ENCODE measurements at places on chromosomes 2 and 18.

DNA sequence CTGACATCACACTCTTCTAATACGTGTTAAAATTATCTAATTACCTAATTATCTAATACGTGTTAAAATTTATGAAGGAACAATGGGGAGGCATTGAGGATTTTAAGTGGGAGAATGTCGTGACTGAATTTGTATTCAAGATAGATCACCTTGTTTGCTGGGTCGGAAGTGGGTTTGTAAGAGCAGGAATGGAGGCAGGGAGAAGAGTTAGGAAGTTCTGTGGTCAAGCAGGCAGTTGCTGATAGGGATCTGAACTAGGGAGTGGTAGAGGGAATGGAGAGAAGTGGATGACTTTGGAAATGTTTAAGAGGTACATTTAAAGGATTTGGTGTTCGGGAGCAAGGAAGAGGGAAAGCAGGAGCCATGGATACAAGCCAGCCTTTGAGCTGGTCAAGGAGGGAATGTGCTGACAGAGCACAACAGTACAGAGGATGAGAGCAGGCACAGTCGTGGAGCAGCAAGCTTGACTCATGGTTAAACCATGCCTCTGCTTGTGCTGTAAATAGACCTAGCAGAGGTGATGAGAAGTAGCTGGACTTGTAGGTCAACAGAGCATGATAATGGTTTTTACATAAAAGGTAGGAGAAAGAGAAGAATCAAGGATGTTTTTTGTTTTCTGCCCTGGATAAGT is 16.2 kb downstream of the IL18RAP start:
- DNase-seq, result no peak

- DNase-seq, result no peak
Measured at GRCh38 chr2:179377296-179377695, 112.7 kb upstream of the SESTD1 start.

- no peak for DNase-seq
Measured at GRCh38 chr18:42578792-42579191, 536.7 kb downstream of the RIT2 start.

DNA sequence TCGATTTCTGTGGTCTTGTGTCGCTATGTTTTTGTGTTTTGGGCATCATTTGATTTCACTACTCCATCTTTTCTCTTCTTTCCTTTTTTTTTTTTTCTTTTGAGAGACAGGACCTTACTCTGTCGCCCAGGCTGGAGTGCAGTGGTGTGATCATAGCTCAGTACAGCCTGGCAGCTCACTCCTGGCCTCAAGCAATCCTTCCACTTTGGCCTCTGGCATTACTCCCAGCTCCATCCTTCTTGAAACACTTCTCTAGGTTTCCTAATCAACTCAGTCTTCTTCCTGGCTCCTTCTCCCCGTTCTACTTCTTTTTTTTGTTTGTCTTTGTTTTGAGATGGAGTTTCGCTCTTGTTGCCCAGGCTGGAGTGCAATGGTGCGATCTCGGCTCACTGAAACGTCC is 26.5 kb downstream of the TCF23 start:
- no peak for DNase-seq

- DNase-seq, result no peak
Measured at GRCh38 chr2:173231042-173231441, 123.6 kb upstream of the CDCA7 start.

- DNase-seq, result no peak
Measured at GRCh38 chr2:11028407-11028916, 116.7 kb downstream of the KCNF1 start.

Data from effector memory CD4-positive, alpha-beta T cell (primary cell).